ENCODE measurements at places on chromosomes 6 and 20.

- H3K4me1 ChIP-seq, result no peaks in the 10 kb centered on the region
- H3K4me3 ChIP-seq, result no peak overlapping the region
- H3K27ac ChIP-seq, result no peak overlapping the region
- DNase-seq, result no peak
Measured at GRCh38 chr6:117761610-117762009, 86.3 kb downstream of the NUS1 start.

DNA sequence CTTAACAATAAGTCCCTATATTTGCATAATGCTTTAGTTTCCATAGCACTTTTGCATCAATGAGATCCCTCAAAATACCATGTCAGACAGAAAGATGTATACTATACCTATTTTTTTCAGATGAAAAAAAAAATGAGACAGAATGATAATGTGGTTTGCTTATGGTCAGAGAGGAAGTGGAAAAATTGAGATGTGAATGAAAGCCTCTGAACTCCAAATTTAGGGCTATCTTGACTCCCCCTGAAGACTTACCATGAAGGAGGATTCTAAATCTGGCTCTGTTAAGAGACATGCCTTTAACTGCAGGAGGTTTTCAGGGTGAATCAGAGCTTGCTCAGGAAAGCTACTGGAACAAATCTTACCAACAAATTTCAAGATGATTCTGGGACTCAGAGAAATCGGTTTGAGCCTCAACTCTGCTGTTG lies 176.2 kb downstream of the ISM1 start:
- no peak overlapping the region for H3K4me3 ChIP-seq
- H3K36me3 ChIP-seq, result peaks cover 8% of the 10 kb centered on the region
- H3K27me3 ChIP-seq, result no peaks in the 10 kb centered on the region
- no peak overlapping the region for H3K27ac ChIP-seq

GRCh38 chr6:14316651-14317386 lies 199.2 kb downstream of the CD83 start:
- no peaks in the 10 kb centered on the region for H3K4me1 ChIP-seq
- no peaks in the 10 kb centered on the region for H3K27me3 ChIP-seq
- no peak for DNase-seq
- no peaks in the 10 kb centered on the region for H3K36me3 ChIP-seq

GRCh38 chr6:88548891-88549505 lies 382.9 kb upstream of the CNR1 start:
- H3K36me3 ChIP-seq, result no peaks in the 10 kb centered on the region
- DNase-seq, result no peak
- no peak overlapping the region for H3K4me3 ChIP-seq
- H3K4me1 ChIP-seq, result no peaks in the 10 kb centered on the region
- no peak overlapping the region for H3K27ac ChIP-seq

DNA sequence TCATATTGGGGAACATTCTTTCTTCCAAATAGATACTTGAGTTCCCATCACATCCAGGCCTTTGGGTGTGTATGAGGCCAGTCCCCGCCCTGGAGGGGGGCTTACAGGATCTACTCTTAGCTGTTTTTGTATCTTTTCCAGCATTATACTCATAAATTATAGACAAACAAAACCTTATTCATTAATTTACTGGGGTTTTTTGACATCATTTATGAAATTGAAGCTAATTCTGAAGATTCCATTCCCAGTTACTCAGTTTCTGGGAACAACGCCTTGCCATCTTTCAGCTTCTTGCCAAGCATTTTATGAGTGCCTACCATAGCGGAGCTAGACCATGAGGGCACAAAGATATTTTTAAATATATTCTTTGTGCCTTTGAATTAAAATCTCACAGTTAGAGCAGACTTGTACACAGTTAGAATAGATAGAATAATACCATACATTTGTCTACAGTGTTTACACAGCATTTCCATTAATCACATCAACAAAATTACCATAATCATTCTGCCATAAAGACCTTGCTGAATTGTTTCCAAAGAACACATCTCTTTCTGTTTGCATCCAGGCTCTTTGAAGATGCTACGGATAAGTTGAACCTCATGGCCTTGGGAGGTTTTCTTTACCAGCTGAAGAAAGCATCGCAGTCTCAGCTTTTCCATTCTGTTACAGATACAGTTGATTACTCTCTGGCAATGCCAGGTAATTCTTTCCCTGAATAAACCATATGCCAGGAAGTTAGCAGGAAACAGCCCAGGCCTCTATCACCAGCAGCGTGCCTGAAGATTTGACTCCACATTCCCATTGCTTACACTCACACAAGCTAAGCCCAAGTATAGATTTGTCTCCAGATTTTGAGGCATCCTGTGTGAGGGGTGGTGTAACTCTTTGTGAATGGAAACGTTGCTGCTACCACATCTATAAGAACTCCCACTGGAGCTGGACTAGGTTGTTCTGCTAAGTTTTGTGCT lies 75.4 kb upstream of the PBOV1 start:
- no peak overlapping the region for H3K27ac ChIP-seq
- no peak for DNase-seq
- no peak overlapping the region for H3K4me3 ChIP-seq

DNA sequence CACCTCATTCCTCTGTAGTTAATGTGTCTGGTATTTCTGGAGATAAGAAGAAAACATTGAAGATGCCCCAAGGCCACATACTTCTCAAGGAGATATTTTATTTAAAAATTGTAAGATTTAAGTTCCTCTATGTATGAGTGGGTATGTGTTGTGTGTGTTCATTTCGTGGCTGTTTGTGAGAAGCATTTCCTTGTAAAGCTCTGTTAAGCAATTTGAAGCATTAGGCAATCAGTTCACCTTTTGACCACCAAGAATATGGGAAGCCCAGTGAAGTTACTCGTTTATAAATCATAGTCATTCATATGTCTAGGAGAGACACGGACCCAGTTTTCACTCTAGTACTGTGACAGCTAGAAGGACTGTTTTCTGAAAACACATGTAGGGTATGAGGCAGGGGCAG lies 717.6 kb upstream of the MAP3K7 start:
- H3K4me3 ChIP-seq, result no peak overlapping the region
- H3K27me3 ChIP-seq, result no peaks in the 10 kb centered on the region
- H3K36me3 ChIP-seq, result no peaks in the 10 kb centered on the region
- no peaks in the 10 kb centered on the region for H3K4me1 ChIP-seq
- H3K27ac ChIP-seq, result no peak overlapping the region

- no peaks in the 10 kb centered on the region for H3K27me3 ChIP-seq
- H3K27ac ChIP-seq, result peak overlapping the region; percentile 29
- H3K36me3 ChIP-seq, result peaks cover 59% of the 10 kb centered on the region
- no peaks in the 10 kb centered on the region for H3K4me1 ChIP-seq
Measured at GRCh38 chr6:4125933-4126864, 9.2 kb downstream of the ECI2 start.

DNA sequence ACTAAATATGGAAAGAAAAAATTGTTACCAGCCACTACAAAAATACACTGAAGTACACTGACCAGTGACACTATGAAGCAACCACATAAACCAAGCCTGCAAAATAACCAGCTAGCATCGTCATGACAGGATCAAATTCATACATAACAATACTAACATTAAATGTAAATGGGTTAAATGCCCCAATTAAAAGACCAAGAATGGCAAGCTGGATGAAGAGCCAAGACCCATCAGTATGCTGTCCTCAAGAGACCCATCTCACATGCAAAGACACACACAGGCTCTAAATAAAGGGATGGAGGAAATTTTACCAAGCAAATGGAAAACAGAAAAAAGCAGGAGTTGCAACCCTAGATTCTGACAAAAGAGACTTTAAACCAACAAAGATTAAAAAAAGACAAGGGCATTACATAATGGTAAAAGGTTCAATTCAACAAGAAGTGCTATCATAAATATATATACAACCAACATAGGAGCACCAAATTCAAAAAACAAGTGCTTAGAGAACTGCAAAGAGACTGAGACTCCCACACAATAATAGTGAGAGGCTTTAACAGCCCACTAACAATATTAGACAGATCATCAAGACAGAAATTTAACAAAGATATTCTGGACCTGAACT lies 104.8 kb downstream of the HACE1 start:
- no peak overlapping the region for H3K4me3 ChIP-seq
- no peak for DNase-seq
- H3K36me3 ChIP-seq, result peaks cover 12% of the 10 kb centered on the region
- H3K4me1 ChIP-seq, result no peaks in the 10 kb centered on the region

DNA sequence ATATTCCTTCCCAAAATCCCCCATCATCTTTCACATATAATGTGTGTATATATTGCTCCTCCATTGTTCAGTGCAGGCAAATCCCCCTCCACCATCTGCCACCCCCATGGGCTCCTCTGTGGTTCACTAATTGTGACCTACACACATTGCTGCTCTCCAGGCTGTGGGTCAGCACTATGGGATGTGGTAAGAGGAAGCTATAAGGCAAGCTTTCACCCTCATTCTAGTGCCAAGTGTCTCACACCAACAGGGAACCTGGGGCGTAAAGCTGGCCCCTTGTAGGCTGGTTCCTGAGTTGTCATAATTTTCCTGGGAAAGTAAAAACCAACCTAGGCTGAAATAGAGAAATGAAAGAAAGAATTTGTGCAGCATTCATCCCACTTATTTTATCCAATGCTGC lies 16.8 kb downstream of the FKBP1A start:
- no peak overlapping the region for H3K4me3 ChIP-seq
- no peak overlapping the region for H3K27ac ChIP-seq
- H3K36me3 ChIP-seq, result no peaks in the 10 kb centered on the region
- no peak for DNase-seq
- H3K27me3 ChIP-seq, result no peaks in the 10 kb centered on the region
- H3K4me1 ChIP-seq, result peaks cover 9% of the 10 kb centered on the region

DNA sequence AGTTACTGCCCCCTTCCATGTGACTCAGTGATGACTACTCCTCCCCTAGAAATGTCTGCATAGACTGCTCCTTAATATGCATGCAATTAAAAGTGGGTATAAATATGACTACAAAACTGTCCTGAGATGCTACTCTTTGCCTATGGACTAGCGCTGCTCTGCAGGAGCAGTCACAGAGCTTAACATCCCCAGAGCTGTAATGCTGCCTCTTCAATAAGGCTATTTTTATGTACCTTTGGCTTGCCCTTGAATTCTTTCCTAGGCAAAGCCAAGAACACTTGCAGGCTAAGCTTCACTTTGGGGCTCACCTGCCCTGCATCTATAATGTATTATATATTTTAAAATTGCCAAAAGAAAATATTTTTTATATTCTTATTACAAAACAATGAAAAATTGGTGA lies 299.1 kb downstream of the CLVS2 start:
- no peaks in the 10 kb centered on the region for H3K36me3 ChIP-seq
- no peak overlapping the region for H3K4me3 ChIP-seq
- no peak for DNase-seq
- no peak overlapping the region for H3K27ac ChIP-seq

GRCh38 chr6:128412680-128413079 lies 107.7 kb downstream of the PTPRK start:
- DNase-seq, result no peak
- H3K27ac ChIP-seq, result no peak overlapping the region
- no peaks in the 10 kb centered on the region for H3K4me1 ChIP-seq
- H3K4me3 ChIP-seq, result no peak overlapping the region
- no peaks in the 10 kb centered on the region for H3K36me3 ChIP-seq

- H3K27ac ChIP-seq, result no peak overlapping the region
- no peak overlapping the region for H3K4me3 ChIP-seq
- no peaks in the 10 kb centered on the region for H3K27me3 ChIP-seq
- no peaks in the 10 kb centered on the region for H3K36me3 ChIP-seq
Measured at GRCh38 chr6:53439556-53439955, 90.8 kb upstream of the ELOVL5 start.

- H3K4me1 ChIP-seq, result no peaks in the 10 kb centered on the region
- H3K4me3 ChIP-seq, result no peak overlapping the region
- no peak overlapping the region for H3K27ac ChIP-seq
- DNase-seq, result no peak
- H3K36me3 ChIP-seq, result no peaks in the 10 kb centered on the region
Measured at GRCh38 chr20:22462975-22463914, 121.1 kb downstream of the FOXA2 start.

DNA sequence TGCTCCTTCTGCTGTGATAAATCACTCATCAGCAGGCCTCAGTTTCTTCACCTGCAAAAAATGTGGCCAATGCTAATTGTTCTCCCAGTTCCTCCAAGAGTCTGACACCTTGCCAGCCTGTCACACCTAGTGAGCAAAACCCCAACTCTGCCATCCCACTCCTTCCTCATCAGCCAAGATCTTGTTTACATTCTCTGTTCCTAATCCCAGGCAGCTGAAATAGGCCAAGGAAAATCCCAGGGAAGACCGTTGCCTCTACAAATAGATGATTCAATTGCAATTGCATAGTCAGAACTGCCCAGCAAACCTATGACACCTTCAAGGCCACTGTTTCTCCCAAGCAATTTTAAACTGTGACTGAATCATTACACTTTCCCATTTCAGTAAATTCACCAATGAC lies 78.7 kb downstream of the GMDS start:
- peak overlapping the region; percentile 57 for H3K27ac ChIP-seq
- H3K27me3 ChIP-seq, result no peaks in the 10 kb centered on the region
- no peaks in the 10 kb centered on the region for H3K36me3 ChIP-seq
- H3K4me1 ChIP-seq, result no peaks in the 10 kb centered on the region

DNA sequence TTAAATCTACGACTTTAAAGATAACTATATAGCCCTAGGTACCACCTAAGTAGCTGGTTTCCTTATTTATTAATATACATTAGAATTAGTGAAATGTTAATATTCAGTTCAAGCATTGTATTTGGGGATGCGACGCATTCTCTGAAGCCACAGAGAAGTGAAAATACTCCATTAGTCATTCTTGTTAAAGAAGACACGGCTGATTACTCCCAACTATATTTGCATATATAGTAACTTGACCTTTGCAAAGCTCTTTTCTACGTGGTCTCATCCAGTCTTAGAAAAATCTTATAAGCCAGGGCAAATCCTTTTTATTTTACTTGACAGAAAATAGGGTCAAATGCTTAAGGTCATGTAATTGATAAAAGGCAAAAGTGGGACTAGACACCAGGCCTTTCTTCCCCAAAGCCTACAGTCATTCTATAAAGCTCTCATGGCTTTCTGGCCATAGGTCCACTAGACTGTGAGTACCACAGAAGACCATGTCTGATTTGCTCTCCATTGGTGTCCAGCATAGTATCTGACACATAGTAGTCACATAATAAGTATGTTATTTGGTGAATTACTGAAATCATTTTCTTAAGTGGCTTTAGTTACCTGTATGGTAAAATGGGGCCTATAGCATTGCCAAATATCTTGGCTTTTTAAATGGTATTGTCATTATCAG lies 11.3 kb downstream of the ZHX3 start:
- H3K4me1 ChIP-seq, result peaks cover 14% of the 10 kb centered on the region
- DNase-seq, result no peak
- no peaks in the 10 kb centered on the region for H3K36me3 ChIP-seq

DNA sequence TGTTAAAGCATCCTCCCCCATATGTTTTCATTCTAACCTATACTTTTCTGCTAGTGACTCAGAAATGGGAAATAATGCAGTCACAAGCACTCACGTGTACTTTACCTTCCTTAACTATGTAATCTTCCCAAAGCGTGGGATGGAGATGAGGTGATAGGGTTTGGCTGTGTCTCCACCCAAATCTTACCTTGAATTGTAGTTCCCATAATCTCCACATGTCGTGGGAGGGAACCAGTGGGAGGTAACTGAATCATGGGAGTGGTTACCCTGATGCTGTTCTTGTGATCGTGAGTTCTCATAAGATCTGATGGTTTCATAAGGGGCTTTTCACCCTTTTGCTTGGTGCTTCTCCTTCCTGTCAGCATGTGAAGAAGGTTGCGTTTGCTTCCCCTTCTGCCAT lies 35.4 kb downstream of the AGPAT4 start:
- DNase-seq, result no peak
- H3K4me1 ChIP-seq, result no peaks in the 10 kb centered on the region
- H3K4me3 ChIP-seq, result no peak overlapping the region
- H3K27ac ChIP-seq, result no peak overlapping the region
- no peaks in the 10 kb centered on the region for H3K36me3 ChIP-seq
- no peaks in the 10 kb centered on the region for H3K27me3 ChIP-seq

- no peaks in the 10 kb centered on the region for H3K27me3 ChIP-seq
- no peaks in the 10 kb centered on the region for H3K36me3 ChIP-seq
- no peak for DNase-seq
- no peaks in the 10 kb centered on the region for H3K4me1 ChIP-seq
- peak overlapping the region; percentile 33 for H3K27ac ChIP-seq
- H3K4me3 ChIP-seq, result peak overlapping the region; percentile 17
Measured at GRCh38 chr6:11495565-11496145, 41.9 kb upstream of the TMEM170B start.

Data from ascending aorta (tissue), 2 donors.